Hair follicular keratinocyte (primary cell): ENCODE measurements at places on chromosomes 13 and 19. TPM values are rescaled to one million over a fixed set of nuclear protein-coding genes. Genes with fewer than 3 reads are reported as not detected.

The HTR2A gene
- not detected in 2 replicates for total RNA-seq

The CD33 gene
- total RNA-seq, result not detected in 2 replicates

The LINGO3 gene
- total RNA-seq, result not detected in 2 replicates

The LAIR1 gene
- total RNA-seq, result not detected in 2 replicates

The TEAD2 gene
- total RNA-seq, result 19.2 and 20.5 TPM in 2 replicates

The NLRP4 gene
- not detected in 2 replicates for total RNA-seq

The LMTK3 gene
- total RNA-seq, result 2.8 and 3.7 TPM in 2 replicates

The ZNF560 gene
- 0.16 and 0.19 TPM in 2 replicates for total RNA-seq

The NANOS3 gene
- 0.39 TPM in 1 of 2 replicates, not detected in the other for total RNA-seq

The AMER2 gene
- not detected in 2 replicates for total RNA-seq

The ZNF541 gene
- not detected in 2 replicates for total RNA-seq
